HuH-7 (cell line): ENCODE measurements at places on chromosomes 13 and 19.
A peak's percentile ranks its signal among the peaks of the same experiment; 100 is the strongest.

DNA sequence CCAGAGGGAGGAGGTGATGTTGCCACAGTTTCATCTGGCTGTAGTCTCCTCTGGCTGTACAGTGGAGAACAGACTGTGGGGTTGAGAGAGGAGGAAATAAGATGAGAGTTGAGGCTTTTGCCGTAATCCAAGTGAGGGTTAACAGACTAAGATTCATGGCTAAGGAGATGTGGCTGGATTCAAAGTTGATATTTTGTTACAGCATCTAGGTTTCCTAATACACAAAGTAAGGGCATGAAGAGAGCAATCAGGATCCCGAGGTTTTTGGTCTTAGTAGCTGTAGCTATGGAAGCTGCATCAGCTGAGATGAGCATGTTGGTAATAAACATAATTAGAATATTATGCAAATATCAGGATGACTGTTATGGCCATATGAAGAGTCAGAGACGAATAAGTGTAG, 1.4 kb downstream of the ZNF776 start:
- DNase-seq = no peak

DNA sequence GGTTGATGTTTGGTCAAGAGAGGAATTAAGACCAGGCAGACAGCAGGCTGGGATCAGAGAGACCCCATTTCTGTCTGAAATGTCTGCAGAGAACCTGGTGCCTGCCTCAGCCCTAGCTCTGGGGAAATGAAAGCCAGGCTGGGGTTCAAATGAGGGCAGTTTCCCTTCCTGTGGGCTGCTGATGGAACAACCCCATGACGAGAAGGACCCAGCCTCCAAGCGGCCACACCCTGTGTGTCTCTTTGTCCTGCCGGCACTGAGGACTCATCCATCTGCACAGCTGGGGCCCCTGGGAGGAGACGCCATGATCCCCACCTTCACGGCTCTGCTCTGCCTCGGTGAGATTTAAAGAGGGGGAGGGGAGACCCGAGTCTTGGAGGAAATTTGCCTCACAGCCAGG, at the start of gene LILRB4:
LILRB4 (plus strand) TSS at position 256 of the 400 bp plus-strand sequence; CDS start at position 305, 49 bp downstream.
- DNase-seq = no peak

GRCh38 chr19:45346449-45346848, 5.9 kb downstream of the KLC3 start:
- no peak for DNase-seq

DNA sequence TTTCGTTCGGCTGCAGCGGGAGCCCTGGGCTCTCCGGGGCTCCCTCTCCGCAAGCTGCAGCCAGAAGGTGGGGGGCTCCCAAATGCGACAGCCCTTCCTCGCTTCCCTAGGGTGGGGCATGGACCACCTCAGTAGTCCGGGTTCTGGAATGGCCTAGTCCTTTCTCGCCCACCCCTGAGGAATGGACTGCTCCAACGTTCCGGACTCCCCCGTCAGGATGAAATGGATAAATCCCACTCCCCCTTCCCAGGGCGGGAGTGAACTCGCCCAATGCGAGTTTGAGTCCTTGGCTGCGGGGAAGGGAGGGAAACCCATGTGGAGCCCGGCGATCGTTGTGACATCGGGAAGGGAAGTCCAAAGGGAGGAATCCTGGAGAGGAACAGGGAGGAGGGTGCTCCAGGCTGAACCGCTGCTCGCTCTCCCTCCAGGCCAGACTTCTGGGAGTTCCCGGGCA, 5.5 kb downstream of the HRC start:
- peak; percentile 63 for DNase-seq

GRCh38 chr19:46887240-46887782, 26.5 kb downstream of the ARHGAP35 start:
- no peak for DNase-seq

DNA sequence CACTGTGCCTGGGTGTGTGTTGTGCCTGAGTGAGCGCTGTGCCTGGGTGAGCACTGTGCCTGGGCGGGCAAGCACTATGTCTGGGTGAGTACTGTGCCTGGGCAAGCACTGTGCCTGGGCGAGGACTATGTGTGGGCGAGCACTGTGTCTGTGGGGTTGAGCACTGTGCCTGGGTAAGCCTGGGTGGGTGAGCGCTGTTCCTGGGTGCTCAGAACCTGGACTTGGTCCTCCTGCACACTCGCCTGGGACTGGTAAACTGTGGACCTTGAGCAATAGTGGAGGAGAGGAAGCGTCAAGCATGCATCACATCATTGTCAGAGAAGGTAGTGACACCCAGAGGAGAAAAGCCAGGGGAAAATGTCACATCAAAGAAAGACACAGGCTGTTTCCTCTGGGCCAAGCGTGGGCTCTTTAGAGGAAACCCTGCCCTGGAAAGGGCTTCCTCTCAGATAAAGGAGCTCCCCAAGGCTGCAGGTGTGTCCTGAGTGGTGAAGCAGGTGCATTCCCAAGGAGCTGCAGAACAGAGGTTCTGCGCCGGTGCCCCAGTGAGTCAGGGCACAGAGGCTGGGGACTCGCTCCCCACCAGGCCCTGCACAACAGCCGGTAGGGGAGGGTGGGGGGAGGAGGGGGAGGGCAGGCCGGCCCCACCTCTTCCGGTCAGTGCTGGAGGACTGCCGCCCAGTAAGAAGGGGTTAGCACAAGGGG, 141.2 kb downstream of the TEX29 start:
- DNase-seq = no peak

GRCh38 chr19:30371960-30372824, at the start of gene ZNF536:
ZNF536 (plus strand) TSS chr19:30372384; CDS start chr19:30443563, 71,179 bp downstream.
- no peak for DNase-seq

DNA sequence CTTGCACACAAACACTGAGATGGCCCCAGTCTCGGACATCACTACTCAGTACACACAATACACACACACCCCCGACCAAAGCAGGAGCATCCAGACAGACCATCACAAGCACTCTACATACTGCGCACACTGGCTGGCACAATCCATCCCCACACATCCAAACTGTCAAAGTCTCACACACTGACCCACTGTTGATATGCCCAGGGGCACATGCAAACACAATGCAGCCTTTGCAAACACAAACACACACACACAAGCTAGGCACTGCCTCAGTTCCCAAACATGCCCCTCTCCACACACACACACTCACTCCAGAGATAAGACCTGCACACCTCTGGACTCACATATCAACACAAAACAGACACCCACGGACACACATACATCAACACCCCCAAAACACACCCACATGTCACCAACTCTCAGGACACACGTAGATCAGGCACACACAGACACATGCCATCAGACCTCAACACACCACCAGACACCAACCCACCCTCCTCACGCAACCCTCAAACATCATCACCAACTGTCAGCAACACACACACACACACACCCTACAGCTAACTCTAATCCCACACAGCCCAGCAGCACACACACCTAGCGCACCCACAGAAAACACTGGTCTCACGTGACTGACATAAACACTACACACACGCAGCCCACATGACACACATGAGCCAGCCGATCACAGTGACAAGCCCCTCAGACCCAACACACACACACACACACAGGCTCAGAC, 1.9 kb downstream of the BBC3 start:
- DNase-seq = no peak
